Activated T-helper 1 cell treated with anti-CD3 and anti-CD28 coated beads, Interleukin-2, amount 50 U/mL, for 16 hours (primary cell): ENCODE measurements at places on chromosomes 7 and 10.

DNA sequence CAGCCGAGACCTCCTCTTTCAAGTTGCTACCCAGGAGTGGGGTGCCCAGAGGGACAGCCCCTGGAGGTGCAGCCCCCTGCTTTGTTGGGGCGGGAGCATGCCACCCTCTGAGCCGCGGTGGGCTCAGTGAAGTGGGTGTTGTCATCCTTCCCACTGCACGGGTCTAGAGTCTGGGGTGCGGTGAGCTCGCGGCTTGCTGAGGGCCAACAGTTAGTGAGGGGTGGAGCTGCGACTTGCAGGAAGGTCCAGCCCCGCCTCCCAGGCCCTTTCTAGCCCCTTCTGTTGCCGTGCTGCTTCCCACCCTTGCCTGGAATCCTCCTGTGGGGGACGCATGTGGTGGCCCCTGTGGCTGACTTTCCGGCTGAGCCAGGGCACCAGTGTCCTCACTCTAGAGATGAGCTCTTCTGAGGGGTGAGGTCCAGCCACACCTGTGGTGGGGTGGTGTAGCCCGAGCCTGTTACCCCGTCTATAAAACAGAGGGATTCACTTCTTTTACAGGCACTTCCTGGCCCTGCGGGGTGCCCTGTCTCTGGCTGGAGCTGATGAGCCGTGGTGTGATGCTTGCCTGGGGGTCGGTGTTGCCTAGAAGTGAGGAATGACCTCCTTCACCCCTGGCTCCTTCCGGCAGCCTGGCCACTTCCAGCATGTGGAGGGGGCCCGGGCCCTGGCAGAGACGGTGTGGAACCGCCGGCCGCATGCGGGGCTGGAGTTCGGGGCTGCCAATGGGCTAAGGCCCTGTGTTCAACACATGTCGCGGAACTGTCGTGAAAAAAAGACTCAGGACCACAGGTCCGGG lies 127.9 kb downstream of the FAM53B start:
- DNase-seq = no peak

DNA sequence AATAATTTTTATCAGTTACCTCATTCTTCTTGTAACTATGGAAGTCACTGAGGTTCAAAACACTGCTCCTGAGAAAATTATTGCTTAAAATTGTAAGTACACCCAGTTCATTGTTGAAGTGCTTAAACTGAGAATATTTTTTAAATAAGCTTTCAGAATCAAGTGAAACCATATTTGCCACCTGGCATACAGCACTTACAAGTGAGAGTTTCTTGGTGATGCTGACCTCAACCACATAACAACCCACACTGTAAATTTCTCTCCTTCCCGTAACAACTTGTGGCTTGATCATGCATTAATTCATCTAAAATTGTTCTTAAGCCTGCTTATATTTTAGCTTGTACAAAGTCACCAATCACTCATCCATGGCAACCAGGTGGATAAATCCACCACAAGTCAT lies 34.0 kb downstream of the IMMP2L start:
- DNase-seq = no peak

DNA sequence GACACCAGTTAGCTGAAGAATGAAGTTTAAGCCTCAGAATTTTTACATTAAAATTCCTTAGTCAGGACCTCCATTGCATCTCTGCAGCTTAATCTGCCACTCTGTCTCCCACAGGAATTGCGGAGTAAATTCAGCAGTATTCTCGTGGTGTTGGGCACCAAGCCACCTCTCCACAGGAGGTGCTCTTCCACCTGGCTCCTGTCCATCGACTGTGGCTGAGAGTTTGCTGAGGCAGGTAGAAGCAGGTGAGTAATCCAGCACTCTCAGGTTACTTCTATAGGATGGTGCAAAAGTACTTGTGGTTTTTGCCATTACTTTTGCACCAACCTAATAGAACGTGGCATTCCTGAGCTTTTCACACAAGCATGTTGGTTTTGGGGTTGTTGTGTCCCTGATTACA lies 134.1 kb downstream of the GFRA1 start:
- no peak for DNase-seq

DNA sequence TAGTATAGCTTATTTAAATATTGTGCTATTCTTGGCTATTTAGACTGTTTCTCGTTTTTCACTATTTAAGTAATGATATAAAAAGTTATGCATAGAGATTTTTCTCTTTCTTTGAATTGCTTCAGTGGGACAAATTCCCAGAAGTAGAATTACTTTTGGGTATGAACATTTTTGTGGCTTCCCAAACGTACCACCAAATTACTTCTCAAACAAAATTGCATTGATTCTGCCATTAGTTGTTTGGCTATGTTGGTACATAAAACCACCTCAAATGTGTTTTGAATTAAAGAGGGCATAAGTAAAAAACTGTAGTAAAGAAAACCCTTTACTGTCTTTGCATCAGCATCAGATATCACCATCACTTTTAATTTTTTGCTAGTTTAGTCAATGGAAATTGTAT lies 31.0 kb downstream of the AKR1B1 start:
- no peak for DNase-seq

GRCh38 chr7:117014099-117014656 lies 60.9 kb downstream of the ST7 start:
- DNase-seq = no peak

DNA sequence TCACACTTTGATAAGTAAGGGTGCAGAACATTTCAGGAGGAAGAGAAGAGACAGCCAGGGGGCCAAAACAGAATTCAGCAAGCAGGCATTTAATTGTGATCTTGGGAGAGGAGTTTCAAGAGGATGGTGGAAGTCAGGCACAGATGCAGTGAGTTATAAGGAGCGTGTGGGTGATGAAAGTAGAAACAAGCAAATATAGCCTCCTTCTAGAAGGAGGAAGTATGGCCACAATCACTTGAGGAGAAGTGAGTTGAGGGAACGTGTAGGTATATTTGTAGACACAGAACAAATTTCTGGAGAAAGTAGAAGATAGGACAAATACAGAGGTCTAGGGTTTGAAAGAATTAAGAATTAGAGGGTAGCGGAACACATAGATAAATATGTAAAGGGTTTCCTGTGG lies 165.8 kb downstream of the CACNB2 start:
- DNase-seq = no peak

- DNase-seq = no peak
Observed at GRCh38 chr7:110856704-110857103, 234.2 kb upstream of the LRRN3 start.

DNA sequence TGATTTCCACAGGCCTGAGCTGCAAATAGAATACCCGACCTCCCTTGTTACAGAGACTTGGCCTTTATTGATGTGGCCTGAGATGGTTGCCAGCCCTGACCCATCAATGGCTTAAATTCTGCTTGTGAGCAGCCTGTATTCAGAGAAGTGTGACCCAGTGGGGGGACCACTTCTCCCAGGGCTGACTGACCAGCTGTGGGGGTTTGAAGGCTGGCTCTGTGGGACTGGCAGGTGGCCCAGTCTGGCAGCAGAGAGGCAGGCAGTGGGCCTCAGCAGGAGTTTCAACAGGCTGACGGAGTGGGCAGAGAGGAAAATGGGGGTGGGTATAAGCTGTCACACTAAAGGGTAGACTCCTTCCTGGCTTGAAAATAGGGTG lies 12.2 kb upstream of the PPIF start:
- DNase-seq = no peak

DNA sequence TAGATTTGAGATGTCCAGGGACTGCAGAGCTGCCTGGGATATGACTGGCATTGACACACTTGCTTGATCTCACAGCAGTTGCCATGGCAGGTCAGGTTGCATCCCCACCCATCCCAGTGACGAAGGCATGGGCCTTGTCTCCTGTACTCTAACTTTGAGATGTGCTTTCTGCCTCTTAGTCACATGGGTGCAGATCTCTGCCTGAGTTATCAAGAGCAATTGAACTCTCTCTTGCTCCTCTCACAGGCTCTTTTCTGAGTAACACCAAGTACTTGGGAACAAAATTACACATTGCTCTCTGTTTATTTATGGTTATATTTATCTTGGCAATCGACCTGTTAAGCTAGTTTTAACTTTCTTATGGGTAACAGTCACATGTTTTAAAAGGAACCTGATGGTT lies 237.3 kb downstream of the NSUN6 start:
- no peak for DNase-seq

GRCh38 chr7:99399597-99399996 lies 8.8 kb downstream of the PDAP1 start:
- no peak for DNase-seq
